SW 1271 (cell line): ENCODE measurements at places on chromosomes 1 and 21.

DNA sequence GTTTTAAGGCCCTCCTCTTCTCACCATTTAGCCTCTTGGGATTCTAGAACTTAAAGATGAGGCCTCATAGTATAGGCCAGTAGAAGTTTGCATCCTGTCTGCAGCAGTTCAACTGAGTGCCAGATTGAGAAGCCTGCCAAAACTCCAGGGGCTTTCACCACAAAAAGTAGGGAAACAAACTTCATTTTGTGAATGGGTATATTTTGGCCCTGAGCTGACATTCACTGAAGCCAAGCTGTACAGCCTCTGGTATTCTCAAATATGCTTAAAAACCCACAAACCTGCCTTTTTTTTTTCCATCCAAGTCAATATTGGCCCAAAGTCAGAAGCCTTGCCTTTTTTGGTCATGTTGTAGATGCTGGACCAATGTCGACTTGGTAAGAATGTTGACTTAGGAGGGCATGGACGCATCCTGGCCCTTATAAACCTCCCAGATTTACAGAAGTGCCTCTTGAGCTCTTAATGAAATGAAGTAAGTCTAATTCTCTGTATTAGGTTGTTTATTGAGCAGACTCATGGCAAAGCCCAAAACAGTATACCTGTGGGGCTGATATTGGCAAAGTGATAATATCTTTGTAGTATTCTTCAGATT, 337.5 kb downstream of the CHRM3 start:
- DNase-seq = no peak

GRCh38 chr1:118947790-118948189, 40.4 kb downstream of the TBX15 start:
- no peak for DNase-seq

GRCh38 chr21:29372063-29372802, 73.5 kb downstream of the BACH1 start:
- DNase-seq = peak; percentile 16

DNA sequence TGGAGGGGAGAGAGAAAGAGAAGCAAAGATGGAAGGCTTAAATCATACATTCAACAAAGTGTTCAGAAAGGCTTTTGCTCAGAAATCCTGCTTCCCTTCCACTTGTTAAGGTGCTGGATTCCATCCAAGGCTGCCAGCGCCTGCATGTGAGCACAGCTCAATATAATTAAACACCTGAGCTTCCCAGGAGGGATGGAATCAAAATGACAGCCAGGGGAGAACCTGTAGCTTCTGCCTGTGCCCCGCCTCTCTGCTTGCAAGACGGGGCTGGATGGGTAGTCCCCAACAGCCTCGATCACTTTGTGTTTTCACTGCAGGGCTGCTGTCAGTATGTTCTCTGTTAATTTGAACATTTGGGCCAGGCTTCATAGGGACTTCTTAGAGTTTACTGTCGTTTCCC, 225.7 kb downstream of the KCNH1 start:
- DNase-seq = no peak

GRCh38 chr1:4076346-4076745, 176.3 kb upstream of the C1orf174 start:
- DNase-seq = no peak

GRCh38 chr21:34623516-34623915, 8.6 kb upstream of the RCAN1 start:
- no peak for DNase-seq

GRCh38 chr1:222955964-222956363, 141.1 kb downstream of the DISP1 start:
- no peak for DNase-seq

DNA sequence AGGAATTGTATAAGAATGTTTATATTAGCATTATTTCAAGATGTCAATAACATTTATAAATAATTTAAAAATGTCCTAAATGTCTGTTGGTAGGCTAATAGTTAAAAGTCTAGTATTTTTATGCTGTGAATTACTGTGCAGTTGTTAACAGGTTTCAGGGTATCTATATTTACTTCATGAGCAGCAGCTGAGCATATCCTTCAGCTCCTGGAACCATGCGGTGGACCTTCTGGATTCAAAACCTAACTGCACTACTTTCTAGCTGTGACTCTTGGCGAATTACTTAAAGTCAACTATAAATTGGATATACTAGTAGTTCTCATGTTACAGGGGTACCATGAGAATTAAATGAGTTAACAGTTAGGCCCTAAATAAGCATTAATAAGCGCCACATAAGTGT, 3.7 kb downstream of the CEP350 start:
- no peak for DNase-seq

- DNase-seq = no peak
These were observed 58.5 kb downstream of the PALMD start for GRCh38 chr1:99704356-99704816.

DNA sequence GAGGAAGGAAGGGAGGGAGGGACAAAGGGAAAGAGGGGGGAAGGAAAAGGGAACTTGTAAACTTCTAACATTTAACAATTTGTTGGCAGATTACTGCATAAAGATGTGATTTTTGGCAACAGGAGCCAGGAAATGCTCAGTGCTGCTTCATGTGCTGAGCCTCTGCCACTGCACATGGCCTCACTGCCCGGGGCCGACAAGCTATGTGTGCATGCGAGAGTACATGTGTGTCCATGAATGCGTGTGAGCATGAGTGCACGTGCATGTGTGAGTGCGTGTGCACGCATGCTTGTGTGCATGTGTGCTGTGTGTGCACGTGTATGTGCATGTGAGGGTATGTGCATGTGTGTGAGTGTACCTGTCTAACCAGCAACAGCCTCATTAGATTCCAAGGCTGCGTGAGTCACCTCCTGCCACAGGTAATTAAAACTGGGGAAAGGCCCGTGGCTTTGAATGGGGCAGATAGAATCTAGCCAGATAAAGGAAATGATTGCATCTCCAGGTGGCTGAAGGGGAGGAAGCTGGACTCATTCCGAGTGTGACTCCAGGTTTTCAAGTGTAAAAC, 41.4 kb upstream of the TSPEAR start:
- DNase-seq = no peak

DNA sequence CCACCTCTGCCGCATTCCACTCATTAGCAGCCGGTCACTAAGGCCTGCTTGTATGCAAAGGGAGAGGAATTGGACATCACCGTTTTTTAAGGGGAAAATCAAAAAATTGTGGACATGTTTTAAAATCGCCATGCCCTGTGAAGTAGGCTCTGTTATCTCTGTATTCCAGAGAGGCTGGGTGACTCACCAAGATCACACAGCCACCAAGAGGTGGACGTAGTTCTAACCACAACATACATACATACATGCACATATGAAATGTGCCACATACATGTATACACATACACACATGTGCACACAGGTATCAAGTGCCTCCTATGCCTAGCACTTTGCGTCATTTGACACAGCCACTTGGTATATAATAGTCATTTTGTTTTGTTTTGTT, 16.0 kb upstream of the ZSCAN20 start:
- no peak for DNase-seq

DNA sequence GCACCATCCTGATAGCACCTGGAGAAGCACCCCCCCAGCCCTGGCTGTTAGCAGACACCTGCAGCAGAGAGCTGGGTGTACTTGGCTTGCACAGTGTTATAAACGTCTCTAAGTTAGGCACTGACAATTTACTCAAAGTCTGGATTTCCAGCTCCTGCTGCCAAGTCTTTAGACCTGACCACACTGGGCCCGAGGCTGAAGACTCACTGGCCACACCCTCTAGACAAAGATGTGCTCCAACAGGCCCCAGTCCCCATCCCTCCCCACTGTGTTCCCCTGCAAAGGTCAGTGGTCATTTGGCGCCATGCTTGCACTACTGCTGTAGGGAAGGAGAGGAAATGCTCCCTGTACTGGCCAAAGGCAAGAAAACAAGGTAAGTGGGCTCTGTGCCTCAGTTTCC, 31.1 kb downstream of the PADI6 start:
- DNase-seq = no peak

DNA sequence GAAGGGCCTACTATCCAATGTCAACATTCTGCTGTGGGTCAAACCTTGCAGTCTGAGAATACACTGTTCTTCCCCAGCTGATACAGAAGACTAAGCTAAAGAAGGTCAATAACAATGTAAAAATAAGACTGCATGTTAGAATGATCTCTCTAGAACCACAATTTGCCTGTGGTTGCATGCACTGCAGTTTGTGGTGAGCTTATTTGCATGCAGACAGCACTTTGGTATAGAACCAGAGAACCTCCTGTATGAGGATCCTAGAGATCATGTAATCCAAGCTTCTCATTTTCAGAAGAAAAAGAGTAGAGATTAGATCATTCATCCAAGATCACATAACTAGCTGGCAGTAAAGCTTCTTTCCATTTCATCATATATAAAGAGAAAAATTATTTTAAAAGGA, 15.8 kb downstream of the SYNJ1 start:
- DNase-seq = no peak

DNA sequence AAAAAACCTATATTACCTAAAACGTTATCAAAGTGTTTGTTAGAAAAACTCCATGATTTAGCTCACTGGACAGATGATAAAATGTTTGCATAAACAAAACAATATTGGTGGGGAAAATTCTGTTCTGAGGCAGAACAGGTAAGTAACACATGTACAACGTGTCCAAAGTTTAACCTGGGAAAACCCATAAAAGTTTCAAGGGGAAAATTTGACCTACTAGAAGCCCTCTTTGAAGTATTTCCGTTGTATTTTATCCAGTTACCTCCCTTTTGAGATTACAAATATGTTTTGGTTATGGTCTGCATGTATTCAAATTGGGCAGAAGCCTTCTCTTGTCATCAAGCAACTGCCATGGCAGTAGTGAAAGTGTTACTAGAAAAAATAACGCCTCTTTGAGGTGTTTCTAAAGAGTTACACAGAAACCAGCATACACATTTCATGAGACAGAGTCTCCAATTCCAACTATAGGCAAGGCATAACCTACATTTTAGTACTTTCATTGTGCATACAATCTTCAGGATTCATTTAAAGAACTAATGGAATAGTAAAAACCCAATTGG, 58.0 kb upstream of the PDC start:
- no peak for DNase-seq

- no peak for DNase-seq
These were observed 25.1 kb downstream of the IGFN1 start for GRCh38 chr1:201215531-201216357.

DNA sequence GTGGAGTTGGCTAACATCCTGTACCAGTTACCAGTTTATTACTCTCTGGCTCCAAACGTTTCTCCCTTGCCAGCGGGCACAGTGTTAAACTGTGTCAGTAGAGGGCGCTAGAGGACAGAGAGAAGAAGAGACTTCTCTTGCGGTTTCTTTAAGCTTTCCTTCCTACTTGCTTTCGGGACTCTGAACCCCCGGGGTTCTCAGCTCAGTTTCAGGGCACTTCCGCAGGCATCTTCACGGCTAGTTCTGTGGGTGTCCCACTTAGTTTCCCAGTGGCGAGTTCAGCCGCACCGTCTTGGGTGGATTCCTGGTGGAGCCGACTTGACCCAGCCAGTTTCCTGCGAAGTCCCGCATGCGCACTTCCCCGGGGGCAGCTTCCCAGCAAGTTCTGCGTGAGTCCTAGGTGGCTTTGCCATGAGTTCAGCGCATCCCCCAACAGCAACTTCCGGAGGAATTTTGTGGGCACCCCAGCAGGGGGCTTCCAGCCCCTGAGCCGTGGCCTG, 37.9 kb upstream of the BTG2 start:
- DNase-seq = peak; percentile 81

DNA sequence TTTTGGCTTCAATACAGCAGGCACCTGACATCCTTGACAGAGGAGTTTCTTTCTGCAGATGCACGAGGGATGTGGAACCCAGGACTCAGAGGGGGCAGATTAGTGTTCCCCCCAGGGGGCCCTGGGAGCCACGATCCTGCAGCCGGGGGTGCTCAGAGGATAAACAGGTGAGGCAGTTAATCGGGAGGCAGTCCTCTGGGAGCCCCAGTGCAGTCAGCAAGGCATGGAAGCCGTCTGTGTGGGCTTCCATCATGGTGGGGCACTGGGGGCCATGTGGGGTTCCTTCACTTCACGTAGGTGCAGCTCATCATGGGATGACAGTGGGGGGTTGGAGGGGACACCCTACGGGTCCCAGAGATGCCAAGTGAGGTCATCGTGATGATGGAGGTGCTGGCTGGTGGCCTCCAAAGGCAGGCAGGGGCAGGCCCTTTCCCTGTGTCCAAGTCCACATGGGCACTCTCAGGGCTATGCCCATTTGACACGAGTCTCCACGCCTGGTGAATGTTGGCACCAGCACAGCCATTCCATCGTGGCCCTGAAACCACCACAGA, 59.3 kb upstream of the ABCG1 start:
- no peak for DNase-seq

DNA sequence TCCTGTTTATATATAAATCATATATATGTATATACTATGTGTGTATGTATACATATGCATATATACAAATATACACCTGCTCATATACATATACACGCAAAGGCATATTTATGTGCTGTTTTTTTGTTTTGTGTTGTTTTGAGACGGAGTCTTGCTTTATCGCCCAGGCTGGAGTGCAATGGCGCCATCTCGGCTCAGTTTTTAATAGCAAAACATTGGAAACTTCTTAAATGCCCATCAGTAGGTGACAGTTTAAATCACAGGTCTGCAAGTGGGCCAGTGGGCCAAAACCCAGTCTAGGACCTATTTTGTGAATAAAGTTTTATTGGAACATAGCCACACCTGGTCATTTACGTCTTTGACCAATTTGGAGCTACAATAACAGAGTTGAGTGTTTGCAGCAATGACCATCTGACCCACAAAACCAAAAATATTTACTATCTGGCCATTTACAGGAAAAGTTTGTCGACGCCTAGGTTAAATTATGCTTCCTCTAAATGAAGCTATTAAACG, 132.3 kb downstream of the TOMM20 start:
- no peak for DNase-seq

- no peak for DNase-seq
These were observed 503.9 kb upstream of the USP24 start for GRCh38 chr1:55718758-55719671.

- no peak for DNase-seq
These were observed 38.0 kb downstream of the LDLRAD2 start for GRCh38 chr1:21849909-21850576.

- no peak for DNase-seq
These were observed 4.0 kb upstream of the CDA start for GRCh38 chr1:20584890-20585289.

- DNase-seq = no peak
These were observed 60.8 kb upstream of the KRTAP19-8 start for GRCh38 chr21:31099122-31099521.

- no peak for DNase-seq
These were observed 155.3 kb downstream of the HHIPL2 start for GRCh38 chr1:222392556-222392955.

DNA sequence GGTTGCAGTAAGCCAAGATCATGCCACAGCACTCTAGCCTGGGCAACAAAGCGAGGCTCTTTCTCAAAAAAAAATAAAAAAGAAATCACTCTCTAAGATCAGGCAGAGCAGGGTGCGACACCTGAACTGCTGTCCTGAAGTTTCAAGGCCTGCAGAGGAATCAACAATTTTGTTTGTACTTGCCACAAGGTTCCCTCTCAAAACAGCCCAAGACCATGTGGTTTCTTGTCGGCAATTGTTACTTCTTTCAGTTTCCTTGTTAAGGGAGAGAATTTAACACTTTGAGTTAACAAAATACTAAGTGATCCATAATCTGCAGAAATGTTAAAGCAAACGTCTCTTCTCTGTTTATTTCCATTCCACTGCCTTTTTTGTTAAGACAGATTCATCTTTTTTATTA, 36.5 kb downstream of the MACO1 start:
- DNase-seq = no peak

GRCh38 chr1:10225573-10225972, 15.2 kb downstream of the KIF1B start:
- no peak for DNase-seq
